RKO (cell line): ENCODE measurements at places on chromosomes 1 and 21.

GRCh38 chr1:187921426-187921825, 1092.7 kb downstream of the PLA2G4A start:
- DNase-seq = no peak

DNA sequence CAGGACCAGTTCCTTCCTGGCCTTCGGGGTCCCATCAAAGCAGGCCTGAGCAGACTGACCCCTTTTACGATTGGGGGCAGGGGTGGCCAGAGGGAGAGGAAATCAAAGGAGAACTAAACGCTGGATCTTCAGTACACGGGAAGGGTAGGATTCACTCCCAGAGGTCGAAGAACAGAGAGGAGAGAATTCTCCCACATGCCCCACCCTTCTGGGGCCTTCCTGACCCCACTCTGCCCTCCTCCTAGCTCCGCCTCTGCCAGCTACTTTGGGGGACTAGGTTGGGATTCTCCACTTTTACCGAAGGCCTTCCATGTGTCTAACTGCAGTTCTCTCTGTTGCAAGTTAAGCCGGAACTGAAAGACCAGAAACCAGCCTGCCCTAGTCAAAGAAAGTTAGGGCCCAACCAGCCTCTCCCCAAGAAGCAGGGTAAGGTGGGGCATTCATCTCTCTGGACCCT, 654 bp upstream of the ARHGEF2 start:
- DNase-seq = peak; percentile 67

GRCh38 chr1:77673716-77674355, 8.6 kb downstream of the ZZZ3 start:
- no peak for DNase-seq

DNA sequence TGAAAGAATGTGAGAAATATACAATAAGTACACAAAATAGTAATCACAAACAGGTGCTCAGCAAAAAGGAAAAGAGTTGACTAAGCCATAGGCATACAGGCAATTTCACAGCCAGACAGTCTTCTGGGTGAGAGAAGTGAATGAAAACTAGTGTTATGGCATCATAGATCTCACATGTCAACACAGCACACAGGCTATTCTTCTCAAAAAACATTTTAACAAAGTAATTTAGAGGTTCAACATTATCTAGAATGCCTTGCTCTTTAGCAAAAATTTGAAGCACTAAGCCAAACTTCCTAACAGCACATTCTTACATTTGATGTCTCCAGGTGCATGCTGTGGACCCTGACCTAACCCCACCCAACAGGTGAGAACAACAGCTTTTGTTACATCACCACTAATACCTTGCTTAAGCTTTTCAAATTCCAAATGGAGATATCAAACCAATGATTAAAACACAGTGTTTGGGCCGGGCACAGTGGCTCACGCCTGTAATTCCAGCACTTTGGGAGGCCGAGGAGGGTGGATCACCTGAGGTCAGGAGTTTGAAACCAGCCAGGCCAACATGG, 30.5 kb downstream of the OTUD7B start:
- no peak for DNase-seq

GRCh38 chr1:41925712-41926111, 7.0 kb upstream of the HIVEP3 start:
- DNase-seq = no peak

DNA sequence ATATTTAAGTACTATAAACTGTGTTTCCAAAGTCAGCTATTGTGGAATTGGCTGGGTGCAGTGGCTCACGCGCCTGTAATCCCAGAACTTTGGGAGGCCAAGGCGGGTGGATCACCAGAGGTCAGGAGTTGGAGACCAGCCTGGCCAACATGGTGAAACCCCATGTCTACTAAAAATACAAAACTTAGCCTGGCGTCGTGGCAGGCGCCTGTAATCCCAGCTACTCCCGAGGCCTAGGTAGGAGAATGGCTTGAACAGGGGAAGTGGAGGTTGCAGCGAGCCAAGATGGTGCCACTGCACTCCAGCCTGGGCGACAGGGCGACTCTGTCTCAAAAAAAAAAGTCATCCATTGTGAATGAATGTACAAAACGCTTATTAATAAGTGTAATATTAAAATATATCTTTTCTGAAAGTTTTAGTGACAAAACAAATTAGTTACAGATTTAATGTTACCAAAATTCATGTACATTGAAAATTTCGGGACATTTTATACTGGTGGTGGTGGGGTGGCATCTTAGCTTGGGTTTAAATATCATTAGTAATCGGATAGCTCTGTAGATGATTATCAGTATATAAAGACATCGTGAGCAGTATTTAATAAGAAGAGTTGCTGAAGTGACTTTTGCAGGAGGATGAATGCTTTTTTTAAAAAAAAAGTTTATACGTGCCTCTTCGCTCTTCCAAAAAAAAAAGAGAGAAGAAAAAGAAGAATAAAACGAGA, 503 bp upstream of the SRSF11 start:
- DNase-seq = no peak
